Activated naive CD4-positive, alpha-beta T cell treated with anti-CD3 and anti-CD28 coated beads for 36 hours (primary cell): ENCODE measurements at places on chromosomes 7 and 10.

DNA sequence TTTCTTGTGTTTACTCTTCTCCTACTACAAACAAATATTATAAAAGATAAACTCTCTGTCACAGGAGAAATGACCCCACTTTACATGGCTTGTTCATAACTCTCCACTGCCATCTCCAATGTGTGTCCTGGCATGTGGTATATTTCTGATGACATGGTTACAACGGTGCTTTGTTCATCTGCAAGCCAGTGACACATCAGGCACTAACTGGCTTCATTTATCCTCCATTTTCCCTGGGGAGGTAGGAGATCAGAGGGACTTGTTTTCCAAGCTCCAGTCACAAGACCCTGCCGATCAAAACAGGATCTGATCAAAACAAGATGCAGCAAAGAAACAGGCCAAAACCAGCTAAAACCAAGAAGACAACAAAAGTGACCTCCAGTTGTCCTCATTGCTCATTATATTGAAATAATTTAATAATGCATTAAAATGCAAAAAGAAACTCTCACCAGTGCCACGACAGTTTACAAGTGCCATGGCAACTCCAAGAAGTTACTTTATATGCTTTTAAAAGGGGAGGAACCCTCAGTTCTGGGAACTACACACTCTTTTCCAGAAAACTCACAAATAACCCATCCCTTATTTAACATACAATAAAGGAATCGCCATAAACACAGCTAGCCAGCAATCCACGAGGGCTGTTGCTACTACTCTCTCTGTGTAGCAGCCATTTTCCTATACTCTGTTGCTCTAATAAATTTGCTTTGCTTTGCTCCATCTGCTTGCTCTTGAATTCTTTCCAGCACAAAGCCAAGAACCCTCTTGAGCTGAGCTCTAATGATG lies 224.2 kb downstream of the XPNPEP1 start:
- DNase-seq = no peak

DNA sequence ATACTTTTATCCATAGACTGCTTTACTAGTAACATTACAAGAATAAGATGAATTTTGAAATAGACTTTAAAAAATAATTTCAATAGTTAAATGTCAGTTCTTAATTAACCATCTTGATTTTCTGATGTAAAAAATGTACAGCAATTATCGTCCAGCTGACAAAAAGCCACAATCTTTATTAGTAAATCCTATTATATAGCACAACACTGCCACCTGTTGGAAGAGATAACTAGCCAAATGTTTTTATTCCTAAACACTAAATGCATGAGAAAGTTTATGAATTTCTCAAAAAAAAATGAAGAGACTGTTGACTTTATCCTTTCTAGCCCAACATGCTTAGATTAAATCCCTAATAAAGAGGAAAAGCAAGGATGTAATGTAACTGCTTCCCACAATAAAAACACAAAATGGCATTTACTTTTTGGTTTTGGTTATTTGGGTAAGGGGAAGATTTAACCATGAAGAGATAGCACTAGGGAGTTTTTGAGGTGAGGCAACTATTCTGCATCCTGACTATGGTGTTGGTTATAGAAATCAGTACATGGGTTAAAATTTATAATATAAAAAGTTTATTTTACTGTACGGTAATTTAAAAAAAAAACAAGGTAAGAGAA lies 8.0 kb downstream of the COA1 start:
- no peak for DNase-seq

DNA sequence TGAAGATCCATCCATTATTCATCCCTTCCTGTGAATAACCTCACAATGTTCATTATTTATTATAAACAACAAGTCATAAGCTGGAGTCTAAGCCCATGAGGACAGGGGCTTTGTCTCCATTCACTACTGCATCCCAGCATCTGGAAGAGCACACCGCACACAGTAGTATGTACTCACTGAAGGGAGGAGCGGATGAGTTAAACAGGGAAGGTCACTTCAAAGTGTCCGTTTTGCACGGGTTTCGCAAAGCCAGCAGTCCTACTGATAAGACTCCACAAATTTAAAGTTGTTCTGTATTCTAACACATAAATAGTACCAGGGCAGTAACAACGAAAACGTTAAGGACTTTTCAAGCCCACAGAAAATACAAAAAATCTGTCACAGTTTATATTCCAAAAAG lies 167.9 kb downstream of the PARD3 start:
- no peak for DNase-seq

DNA sequence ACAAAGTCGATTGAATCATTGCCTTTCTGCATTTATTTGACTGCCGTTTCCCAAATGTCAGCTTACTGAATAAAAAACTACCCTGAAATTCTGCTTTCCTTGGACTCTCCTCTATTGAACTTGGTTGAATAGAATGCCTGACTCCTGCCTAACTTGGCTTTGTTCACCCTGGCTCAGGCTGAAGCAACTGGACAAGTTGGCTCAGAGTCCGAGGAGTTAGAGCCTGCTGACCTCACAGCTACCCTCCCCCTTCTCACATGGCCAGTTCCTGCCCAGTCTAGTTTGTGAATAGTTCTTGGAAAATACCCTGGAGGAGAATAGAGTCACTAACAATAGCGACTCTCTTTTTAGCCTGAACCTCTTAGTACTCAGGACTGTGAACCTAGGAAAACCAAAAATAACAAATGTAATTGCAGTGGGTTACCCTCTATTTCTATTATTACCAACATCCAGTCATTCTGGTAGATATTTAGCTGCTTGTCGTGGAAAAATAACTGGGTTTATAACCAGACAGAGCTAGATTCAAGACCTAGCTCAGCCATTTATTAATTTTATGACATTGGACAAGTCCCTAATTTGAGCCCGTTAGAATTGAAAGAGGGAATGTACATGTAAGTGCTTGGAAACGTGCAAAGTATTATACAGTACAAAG lies 17.3 kb upstream of the NRBF2 start:
- no peak for DNase-seq

- DNase-seq = no peak
Measured at GRCh38 chr7:122304996-122305421, 459 bp upstream of the FEZF1 start.

DNA sequence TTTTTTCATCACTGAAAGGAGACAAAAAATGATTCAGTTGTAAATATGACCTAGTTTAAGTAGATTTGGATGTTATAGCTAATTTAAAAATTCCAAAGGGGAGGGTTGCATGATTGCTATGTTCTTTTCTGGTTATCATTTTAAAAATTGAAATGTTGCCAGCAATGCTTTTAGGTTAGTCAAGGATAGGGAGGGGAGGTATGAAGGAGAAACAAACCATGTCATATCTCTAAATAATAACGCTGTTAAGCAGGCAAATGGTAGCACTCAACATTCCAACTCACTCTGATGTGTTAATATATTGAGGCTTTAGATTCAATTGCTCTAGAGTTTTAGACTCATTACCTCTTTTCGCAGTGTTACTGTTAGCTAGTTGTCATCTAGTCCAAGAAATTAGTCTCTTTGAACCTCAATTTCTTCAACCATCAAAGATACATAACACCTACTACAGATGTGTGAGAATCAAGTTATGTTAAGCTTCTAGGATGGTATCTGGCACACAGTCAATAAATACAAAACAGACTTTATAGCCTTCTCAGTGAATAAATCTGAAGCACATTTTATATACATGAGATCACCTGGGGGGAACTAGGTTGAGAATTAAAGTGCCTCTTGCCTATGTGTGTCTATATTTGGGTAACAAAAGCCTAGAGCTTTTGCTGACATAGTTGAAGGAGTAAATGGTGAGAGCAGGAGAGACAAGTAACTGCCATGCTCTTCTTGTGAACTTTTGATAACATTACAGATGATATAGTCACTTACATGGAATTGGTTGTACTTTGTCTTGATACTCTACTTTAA lies 124.9 kb downstream of the CSTF2T start:
- DNase-seq = no peak

- no peak for DNase-seq
Measured at GRCh38 chr10:74852381-74852780, 26.0 kb downstream of the KAT6B start.

- no peak for DNase-seq
Measured at GRCh38 chr7:47454069-47454973, 127.6 kb downstream of the TNS3 start.

DNA sequence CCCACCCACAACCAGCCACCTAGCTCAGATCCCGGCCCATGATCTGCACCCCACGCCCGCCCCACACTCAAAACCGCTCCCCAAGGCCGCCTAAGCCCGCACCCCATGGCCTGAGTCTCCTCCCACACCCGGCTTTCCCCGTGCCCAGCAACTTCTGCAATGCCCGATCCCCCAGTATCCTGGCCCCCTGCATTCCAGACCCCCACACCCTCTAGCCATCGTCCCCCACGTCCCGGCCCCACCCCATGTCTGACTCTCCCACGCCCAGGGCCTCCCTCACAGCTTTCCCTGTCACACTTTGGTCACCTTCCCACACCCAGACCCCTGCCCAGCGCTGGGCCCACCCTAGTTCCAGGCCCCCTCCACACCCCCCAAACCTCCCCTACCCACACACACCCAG lies 20.1 kb upstream of the FXYD4 start:
- DNase-seq = no peak

- peak; percentile 56 for DNase-seq
Measured at GRCh38 chr10:60816628-60817397, 38.5 kb downstream of the CDK1 start.

GRCh38 chr7:30133736-30134610 lies 813 bp upstream of the MTURN start:
- no peak for DNase-seq

DNA sequence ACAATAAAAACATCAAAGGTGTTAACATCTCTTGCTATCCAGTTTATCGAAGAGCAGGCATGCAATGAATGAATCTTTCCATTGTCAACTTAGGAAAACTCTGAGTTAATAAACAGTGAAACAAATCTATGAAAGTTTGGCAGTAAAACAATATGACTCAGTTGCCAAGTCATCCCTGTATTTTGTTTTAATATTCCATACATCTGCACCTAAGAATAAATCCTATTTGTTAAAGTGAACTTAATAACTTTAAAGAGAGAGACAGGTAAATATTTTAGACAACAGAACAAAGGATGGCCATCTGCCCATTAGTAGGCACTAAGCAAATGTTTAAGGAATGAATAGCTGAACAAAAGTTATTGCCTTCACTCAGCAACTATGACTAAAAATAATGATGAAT lies 700.5 kb upstream of the CELF2 start:
- no peak for DNase-seq

- no peak for DNase-seq
Measured at GRCh38 chr10:132670546-132671227, 115.3 kb downstream of the NKX6-2 start.

- no peak for DNase-seq
Measured at GRCh38 chr10:125018576-125019143, 76.7 kb downstream of the ZRANB1 start.

GRCh38 chr7:96284835-96285234 lies 37.1 kb downstream of the SLC25A13 start:
- DNase-seq = peak; percentile 34

DNA sequence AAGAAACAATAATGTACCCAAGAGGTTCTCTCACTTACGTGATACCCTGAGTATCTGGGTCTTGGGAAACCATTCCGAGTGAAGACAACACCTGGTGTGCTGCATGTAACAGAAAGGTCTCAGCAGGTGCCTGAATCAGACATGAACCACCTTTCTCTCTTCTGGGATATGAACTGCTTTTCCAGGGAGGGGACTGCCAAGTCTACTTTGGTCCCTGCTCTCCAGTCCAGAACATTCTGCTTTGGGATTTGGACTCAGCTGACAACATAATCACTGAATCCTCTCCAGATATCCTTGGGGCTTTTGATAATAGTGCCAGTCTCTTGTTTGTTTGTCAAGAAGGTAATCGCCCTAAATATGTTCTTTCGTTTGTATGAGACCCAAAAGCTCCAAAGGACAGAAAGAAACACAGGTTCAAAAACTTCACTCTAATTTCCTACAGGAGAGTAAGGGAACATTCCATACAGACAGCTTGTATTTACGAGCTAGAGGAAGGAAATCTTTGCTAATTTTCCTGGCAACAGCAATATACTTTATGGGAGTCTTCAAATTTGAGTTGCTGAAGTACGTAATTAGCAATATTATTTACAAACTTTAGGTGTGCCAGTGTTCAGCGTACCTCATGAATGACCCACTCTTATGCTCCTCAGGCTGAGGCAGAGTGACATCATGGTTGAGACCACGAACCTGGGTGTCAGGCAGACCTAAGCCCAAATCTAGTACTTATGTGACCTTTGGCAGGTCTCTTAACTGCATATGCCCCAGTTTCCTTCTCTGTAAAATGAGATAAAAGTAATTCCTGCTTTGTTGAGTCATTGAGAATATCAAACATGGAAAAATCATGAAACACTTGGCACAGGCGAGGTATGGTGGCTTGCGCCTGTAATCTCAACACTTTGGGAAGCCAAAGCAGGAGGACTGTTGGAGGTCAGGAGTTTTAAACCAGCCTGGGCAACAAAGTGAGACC lies 5.4 kb downstream of the ABLIM1 start:
- no peak for DNase-seq

DNA sequence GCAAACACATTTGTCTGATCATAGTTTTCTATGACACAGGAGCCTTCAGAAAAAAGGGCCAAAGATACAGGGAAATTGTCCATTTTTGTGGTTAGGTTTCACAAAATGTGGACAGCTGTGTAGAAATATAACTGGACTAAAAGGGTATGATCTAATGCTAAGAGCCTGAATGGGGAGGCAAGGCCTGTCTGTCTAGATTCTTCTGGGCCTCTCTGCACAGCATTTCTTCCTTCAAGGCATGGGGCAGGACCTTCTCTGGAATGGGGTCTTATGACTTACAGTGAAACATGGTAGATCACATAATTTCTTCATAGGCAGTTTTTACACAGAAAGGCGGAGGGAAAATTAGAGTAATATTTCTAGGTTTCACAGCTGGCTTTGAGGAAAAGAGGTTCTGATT lies 795.7 kb downstream of the GRID1 start:
- no peak for DNase-seq

DNA sequence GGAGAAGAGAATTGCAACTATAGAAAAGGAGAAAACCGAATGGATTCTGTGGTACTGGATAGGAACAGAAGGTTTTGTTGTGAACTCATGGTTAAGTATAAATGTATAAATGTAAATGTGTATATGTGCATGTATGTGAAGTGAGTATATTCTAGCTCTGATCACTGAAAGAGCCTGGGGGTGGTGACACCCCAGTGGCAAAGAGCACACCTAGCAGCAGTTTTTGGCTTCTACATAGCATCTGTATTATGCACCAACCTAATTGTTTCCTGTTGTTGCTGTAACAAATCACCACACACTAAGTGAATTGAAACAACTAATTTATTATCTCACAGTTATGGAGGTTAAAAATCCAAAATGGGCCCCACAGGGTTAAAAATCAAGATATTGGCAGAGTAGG lies 455.4 kb downstream of the RPS24 start:
- DNase-seq = no peak

GRCh38 chr10:6114805-6115341 lies 26.0 kb downstream of the RBM17 start:
- DNase-seq = no peak
